ENCODE measurements at places on chromosomes 3 and 15.

DNA sequence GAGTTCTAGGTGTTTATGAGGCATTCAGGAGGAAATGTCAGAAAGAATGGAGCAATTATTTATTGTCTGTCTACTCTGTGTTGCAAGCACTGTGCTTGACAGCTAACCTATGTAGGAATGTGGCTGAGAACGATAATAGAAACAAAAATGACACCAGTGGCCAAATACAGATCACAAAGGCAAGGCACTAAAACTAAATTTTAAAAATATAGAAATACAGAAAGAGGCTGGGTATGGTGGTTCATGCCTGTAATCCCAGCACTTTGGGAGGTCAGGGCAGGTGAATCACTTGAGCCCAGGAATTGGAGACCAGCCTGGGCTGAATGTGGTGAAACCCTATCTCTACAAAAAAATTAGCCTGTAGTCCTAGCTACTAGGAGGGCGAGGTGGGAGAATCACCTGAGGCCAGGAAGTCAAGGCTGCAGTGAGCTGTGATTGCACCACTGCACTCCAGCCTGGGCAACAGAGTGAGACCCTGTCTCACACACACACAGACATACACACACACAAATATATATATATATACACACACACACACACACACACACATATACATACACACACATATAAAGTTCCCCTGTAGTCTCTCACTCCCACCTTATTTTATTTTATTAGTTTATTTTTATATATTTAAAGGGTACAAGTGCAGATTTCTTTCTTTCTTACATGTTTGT is 6.0 kb downstream of the PRKCI start:
- DNase-seq: peak; percentile 31

- peak; percentile 79 for DNase-seq
Measured at GRCh38 chr3:164459521-164460151, 618.7 kb downstream of the SI start.

DNA sequence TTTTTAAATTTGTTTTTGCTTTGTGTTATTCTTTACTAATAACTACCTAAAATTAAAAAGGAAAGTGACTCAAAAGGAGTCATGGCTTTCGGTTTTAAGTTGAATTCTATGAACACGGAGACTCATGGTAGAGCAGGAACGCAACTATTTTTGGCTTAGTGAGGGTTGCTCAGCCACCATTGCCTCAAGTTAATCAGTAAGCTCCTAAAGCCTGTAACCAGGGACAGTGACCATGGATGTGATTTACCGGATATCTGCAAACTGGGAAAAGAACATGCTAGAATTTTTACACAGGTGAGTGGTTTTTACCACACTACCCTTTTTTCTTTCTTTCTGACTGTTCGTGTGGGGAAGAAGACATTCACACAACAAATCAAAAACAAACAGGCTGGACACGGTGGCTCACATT is 11.8 kb downstream of the SLC12A8 start:
- no peak for DNase-seq

GRCh38 chr3:125025642-125026041 is 30.2 kb downstream of the HEG1 start:
- peak; percentile 44 for DNase-seq

DNA sequence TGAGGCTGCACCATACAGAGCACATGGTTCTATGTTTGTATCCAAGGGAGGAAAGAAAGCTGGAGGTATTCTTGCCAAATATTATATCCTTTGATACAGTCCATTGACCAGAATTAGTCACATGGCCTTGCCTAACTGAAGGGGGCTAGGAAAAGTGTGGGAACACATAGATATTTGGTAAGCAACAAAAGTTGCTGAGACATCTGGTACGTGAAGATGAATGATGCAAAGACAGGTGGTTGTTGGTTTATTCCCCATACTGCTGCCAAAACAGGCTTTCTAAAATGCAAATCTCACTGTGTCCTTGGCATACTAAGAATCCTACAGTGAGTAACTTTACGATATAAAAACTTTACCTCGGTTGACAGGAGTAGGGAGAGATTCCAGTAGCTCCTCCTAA is 162.2 kb downstream of the VGLL3 start:
- no peak for DNase-seq

- DNase-seq: peak; percentile 72
Measured at GRCh38 chr3:187811585-187812250, 66.5 kb upstream of the BCL6 start.

DNA sequence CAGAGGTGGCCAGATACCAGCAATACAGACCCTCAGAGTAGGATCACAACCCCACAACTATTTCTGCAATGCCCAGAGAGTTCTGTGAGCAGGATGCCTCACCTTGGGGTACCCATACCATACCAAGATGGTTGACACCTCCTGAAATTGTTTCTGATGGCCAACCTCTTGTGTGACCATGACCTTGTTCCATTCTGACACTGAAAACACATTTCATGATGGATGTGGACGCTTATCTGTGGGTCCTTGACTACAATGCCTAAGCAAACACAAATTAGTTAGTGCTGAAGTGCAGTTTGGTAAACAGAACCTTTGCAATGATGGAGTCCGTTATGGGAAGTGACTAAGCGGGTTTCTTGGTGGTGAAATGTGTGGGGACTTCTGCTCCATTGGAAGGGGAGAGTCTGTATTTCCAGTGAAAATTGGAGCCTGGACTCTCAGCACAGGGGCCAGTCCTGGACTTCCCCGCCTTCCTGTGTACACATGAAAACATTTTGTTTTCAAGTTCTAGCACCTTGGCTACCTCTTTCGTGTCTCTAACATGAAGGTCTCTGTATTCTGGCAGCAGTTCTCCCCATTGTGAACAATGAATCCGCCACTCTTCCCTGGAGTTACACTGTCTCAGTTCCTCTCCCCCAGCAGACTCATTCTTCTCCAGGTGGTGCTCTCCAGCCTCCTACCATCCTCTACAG is 106.2 kb downstream of the XXYLT1 start:
- DNase-seq: no peak

- DNase-seq: peak; percentile 62
Measured at GRCh38 chr15:39479911-39480310, 101.0 kb upstream of the THBS1 start.

DNA sequence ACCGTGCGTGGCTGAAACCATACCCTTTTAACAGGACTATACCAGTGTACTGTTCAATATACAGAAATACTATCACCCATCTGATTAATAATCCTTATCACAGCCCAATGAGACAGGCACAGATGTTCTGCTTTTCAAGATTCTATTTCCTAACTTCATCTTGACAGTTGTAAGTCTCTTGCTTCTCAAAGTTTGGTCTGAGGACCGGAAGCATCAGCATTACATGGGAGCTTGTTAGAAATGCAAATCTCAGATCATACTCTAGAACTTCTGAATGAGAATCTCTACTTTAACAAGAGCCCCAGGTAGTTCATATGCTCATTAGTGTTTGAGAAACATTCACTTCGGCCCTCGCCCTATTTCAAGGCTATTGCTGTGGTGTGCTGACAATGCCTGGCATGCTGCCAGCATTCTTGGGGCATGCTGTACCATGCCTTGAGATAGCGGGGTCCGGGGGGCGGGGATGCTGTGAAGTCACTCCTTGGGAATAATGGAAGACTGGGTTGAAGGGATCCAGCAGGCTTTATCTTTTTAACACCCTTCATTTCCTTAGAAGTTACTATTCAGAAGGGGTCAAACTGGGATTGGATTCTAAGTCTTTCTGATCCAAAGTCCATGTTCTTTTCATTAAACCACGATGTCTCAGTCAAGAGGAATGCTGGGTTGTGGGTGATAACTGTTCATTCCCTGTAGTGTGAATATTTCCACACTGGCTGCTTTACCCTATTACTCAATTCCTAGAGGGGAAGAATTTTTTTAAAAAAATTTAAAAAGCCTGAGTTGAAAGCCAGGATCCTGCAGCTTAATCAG is 194.7 kb downstream of the LPP start:
- DNase-seq: peak; percentile 82

DNA sequence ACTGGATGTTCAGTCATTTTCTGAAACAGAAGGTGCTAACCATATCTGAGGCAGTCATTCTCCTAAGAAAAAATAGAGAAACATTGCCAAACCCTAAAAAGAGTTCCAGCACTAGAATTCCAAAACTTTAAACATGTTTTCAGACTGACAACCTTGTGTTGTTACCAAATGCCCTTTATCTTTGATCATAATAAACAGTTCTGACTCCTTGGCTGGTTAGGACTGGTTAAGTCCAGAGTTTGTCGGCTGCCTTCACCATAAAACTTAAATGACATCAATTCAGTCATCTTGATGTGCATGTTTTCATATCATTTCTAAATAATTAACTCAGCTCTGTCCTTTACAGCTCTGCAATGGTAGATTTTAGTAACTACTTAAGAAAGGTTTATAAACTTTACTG is 68.0 kb downstream of the COL8A1 start:
- no peak for DNase-seq

DNA sequence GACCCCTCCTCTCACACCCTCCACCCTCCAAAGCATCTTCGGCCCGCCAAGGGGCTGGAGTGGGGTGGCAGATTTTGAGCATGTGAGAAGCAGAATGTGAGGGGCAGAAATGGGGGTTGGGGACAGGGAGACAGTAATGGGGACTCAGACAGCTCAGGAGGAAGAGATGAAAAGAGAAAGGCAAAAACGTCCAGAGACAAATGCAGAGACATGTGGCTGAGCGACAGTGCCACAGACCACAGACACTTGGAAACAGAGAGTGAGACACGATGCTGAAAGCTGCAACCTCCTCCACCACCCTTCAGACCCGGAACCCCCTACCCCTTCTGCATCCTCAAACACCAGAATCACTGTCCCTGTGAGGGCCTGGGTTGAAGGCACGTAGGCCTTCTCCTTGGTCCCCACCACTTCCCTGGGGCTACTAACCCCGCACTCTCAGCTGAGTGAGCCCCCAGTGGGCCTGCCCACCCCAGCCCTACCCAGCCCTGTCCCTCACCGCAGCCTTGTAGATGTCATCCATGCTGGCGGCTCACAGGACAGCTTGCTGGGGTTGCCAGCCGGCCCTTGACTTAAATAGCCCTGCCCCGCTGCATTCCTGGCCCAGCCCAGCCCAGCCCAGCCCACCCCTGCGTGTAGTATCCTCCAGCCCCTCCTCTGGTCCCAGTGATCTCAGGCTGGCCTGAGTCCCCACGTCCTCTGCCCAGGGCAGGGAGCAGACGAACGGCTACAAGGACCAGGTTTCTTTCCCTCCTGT is at the start of gene TNNC1:
Gene TNNC1 (minus strand): TSS at position 546 of the 754 bp plus-strand sequence. CDS start 26 bp downstream, at position 520.
- DNase-seq: no peak

DNA sequence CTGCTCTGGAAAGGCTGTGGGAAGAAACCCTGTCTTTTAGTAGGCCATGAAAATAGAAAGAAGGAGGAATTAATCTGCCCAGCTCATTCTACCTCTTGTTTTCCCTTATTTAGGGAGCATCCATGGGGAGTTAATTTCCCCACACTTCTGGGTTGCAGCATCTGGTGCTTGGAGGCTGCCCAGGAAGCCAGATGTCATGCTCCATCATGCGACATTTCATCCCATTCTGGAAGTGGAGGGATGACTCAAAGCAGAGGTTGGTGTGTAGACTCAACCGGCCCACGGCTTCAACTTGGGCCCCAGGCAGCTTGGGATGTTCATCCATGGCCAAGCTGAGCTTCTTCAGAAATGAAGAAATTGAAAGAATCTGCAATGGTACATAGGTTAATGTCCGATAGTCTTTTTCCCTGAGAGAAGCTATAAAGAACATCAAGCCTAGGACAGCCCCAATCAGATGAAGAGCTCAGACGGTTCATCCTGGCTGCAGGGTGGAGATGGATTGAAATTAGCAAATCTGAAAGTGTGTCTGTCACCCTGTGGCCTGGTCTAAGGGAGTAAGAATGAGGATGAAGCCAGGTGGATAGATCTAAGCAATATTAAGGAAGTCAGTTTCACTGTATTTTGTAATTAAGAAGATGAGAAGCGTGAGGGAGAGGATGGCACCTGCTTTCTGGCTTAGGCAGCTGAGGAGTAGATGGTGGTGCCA is 24.5 kb upstream of the PROK2 start:
- DNase-seq: no peak
